ENCODE measurements at places on chromosomes 16 and 17.

GRCh38 chr17:39867084-39867879, 720 bp upstream of the ZPBP2 start:
- H3K27me3 ChIP-seq = peaks cover 43% of the 10 kb centered on the region
- no peaks in the 10 kb centered on the region for H3K36me3 ChIP-seq

DNA sequence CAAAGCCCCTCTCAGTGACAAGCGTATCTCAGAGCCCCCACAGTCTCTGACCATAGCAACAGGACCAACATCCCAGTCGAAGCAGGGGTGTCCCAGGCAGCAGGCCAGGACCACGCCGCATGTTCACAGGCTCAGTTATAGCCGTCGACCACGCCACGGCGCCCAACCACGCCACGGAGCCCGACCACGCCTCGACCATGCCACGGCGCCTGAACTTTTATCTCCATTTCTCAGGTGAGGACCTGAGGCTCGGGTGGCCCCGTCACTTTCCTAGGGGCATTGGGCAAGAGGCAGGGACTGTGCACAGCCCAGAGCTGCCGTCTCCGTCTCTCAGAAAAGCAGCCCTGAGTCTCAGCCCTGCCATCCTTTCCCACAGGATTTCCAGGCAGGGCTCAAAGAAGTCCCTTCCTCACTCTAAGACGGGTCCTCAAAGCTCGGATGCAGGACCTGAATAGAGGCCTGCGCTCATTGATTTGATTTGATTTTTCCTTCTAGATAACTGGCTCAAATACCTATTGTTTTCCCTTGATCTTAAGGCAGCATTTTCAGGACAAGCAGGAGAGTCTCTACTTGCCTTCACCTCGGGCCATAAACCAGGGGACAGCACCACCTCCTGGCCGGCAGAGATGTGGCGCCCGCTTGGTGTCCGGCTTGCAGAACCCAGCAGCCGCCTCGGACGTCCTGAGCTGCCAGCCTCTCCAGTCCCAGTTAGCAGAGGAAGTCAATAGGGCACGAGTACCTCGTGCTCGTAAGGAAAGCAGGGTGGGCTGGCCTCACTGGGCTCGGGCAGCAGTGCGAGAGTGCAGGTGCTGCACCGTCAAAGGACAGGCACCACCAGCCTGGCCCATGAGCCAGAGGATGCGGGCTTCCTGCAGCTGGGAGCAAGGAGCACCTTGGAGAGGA, 38.8 kb downstream of the C16orf95 start:
- H3K36me3 ChIP-seq = no peaks in the 10 kb centered on the region
- H3K27me3 ChIP-seq = peaks cover 9% of the 10 kb centered on the region
- peak; percentile 83 for DNase-seq
- H3K27ac ChIP-seq = no peak overlapping the region
- H3K4me3 ChIP-seq = no peak overlapping the region

DNA sequence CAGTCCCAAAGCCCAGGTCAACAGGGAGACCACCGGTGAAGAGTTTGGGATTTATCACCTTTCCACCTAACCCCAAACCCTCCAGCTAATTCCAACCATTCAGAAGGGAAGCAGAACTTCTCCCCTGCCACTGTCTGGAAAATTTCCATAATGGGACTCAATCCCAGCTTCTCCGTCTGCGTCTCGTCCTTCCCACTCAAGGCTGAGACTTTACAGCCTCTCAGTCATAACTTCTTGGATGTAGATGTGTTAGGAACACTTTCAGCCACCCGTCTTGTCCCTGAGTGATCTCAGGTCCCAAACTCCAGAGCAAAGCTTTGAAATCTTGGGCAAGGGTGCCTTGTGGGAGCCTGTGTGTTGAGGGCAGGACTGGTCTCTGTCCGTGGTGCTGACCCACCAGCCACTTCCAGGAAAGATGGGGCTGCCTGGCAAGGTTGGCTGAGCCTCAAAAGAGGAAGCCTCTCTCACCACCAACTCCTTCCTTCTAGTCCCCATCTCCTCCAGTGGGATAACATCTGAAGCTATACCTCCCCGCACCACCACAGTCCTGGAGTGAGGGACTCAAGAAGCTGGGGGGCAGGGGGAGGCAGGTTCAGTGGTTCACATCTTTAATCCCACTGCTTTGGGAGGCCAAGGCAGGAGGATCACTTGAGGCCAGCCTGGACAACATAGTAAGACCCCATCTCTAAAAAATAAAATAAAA, 9.3 kb downstream of the GAS2L2 start:
- DNase-seq = peak; percentile 43
- H3K27ac ChIP-seq = no peak overlapping the region
- H3K4me1 ChIP-seq = peaks cover 8% of the 10 kb centered on the region
- no peaks in the 10 kb centered on the region for H3K36me3 ChIP-seq

GRCh38 chr16:21554795-21555585, 44.4 kb upstream of the METTL9 start:
- peaks cover 18% of the 10 kb centered on the region for H3K4me1 ChIP-seq
- H3K27me3 ChIP-seq = peaks cover 17% of the 10 kb centered on the region
- H3K27ac ChIP-seq = no peak overlapping the region
- H3K4me3 ChIP-seq = no peak overlapping the region
- peak; percentile 82 for DNase-seq

- H3K27me3 ChIP-seq = peaks cover 31% of the 10 kb centered on the region
- peaks cover 9% of the 10 kb centered on the region for H3K4me1 ChIP-seq
- DNase-seq = no peak
- H3K27ac ChIP-seq = no peak overlapping the region
- H3K4me3 ChIP-seq = no peak overlapping the region
- no peaks in the 10 kb centered on the region for H3K36me3 ChIP-seq
These were observed 10.0 kb upstream of the CLUH start for GRCh38 chr17:2721603-2722002.

GRCh38 chr17:42779936-42780850, at the start of gene WNK4:
WNK4 (plus strand) TSS chr17:42780610; CDS start chr17:42780699, 89 bp downstream.
- H3K27me3 ChIP-seq = peaks cover 58% of the 10 kb centered on the region
- peaks cover 15% of the 10 kb centered on the region for H3K4me1 ChIP-seq
- H3K36me3 ChIP-seq = peaks cover 40% of the 10 kb centered on the region
- H3K27ac ChIP-seq = peak within 1 kb of the TSS; percentile 7

DNA sequence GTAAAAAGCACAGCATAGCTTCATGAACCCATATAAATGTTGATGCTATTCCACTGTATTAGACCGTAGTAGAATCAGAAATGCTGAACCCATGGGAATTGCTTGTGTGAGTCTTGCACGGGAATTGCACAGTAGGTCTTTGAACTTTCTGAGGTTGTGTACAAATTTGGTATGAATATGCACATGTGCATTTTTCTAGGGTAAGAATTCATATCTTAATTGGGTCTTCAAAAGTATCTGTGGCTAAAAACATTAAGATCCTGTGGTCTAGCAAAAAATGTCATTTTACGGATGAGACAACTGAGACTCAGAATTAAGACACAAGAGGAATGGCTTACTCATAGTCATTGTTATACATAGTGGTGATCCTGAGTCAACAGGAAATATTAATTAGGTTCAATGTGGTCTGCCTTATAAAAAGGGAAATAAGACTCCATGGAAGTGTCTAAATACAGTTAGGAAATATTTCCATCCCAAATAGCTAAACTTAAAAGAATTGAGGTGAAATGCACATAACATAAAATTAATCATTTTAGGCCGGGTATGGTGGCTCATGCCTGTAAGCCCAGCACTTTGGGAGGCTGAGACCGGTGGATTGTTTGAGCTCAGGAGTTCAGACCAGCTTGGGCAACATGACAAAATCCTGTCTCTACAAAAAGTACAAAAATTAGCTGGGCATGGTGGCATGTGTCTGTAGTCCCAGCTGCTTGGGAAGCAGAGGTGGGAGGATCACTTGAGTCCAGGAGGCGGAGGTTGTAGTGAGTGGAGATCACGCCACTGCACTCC, 22.8 kb downstream of the TAOK1 start:
- H3K4me3 ChIP-seq = no peak overlapping the region
- H3K27me3 ChIP-seq = no peaks in the 10 kb centered on the region
- H3K4me1 ChIP-seq = no peaks in the 10 kb centered on the region

- no peak overlapping the region for H3K4me3 ChIP-seq
- peaks cover 29% of the 10 kb centered on the region for H3K4me1 ChIP-seq
- H3K36me3 ChIP-seq = no peaks in the 10 kb centered on the region
- DNase-seq = peak; percentile 69
These were observed 185.5 kb downstream of the NTN1 start for GRCh38 chr17:9206741-9207332.

DNA sequence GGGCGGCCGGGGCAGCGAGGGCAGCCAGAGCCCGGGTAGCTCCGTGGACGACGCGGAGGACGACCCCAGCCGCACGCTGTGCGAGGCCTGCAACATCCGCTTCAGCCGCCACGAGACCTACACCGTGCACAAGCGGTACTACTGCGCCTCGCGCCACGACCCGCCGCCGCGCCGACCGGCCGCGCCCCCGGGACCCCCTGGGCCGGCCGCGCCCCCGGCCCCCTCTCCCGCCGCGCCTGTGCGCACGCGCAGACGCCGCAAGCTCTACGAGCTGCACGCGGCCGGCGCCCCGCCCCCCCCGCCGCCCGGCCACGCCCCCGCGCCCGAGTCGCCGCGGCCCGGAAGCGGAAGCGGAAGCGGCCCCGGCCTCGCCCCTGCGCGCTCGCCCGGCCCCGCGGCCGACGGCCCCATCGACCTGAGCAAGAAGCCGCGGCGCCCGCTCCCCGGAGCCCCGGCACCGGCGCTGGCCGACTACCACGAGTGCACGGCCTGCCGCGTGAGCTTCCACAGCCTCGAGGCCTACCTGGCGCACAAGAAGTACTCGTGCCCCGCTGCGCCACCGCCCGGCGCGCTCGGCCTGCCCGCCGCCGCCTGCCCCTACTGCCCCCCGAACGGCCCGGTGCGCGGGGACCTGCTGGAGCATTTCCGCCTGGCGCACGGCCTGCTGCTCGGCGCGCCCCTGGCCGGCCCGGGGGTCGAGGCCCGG, 36.1 kb upstream of the ZC3H18 start:
- H3K27ac ChIP-seq = no peak overlapping the region
- H3K4me1 ChIP-seq = peaks cover 26% of the 10 kb centered on the region
- H3K27me3 ChIP-seq = peaks cover 11% of the 10 kb centered on the region
- peak; percentile 89 for DNase-seq
- peaks cover 23% of the 10 kb centered on the region for H3K36me3 ChIP-seq

- peak; percentile 58 for DNase-seq
- no peaks in the 10 kb centered on the region for H3K27me3 ChIP-seq
- peaks cover 4% of the 10 kb centered on the region for H3K4me1 ChIP-seq
- H3K36me3 ChIP-seq = peaks cover 2% of the 10 kb centered on the region
- H3K27ac ChIP-seq = no peak overlapping the region
- H3K4me3 ChIP-seq = no peak overlapping the region
These were observed 4.4 kb downstream of the CDC27 start for GRCh38 chr17:47184681-47185080.

- no peak overlapping the region for H3K27ac ChIP-seq
- peaks cover 14% of the 10 kb centered on the region for H3K4me1 ChIP-seq
- H3K27me3 ChIP-seq = no peaks in the 10 kb centered on the region
- peak; percentile 56 for DNase-seq
- no peaks in the 10 kb centered on the region for H3K36me3 ChIP-seq
These were observed 35.7 kb downstream of the CACNA1H start for GRCh38 chr16:1188432-1189189.

DNA sequence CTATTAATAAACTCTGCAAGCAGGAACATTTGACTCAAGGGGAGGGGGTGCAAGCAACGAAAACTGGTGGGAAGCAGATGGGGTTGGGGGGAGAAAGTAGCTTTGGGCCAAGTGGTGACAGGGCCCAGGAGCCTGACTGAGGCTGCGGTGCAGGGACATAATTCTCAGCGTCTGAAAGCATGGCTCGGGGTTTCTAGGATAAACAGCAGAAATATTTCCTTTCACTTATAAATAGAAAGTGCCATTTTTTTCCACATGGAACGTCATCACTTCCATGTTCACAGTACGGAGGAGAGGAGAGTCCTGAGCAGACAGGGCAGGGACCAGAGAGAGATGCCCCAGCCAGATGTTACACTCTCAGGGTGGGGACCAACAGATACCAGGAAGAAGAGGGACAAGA, 197.1 kb downstream of the ZFHX3 start:
- H3K27ac ChIP-seq = peak overlapping the region; percentile 80
- H3K4me1 ChIP-seq = peaks cover 47% of the 10 kb centered on the region
- H3K4me3 ChIP-seq = no peak overlapping the region
- H3K27me3 ChIP-seq = no peaks in the 10 kb centered on the region

- no peak overlapping the region for H3K27ac ChIP-seq
- no peaks in the 10 kb centered on the region for H3K4me1 ChIP-seq
- DNase-seq = no peak
- no peaks in the 10 kb centered on the region for H3K27me3 ChIP-seq
- H3K36me3 ChIP-seq = no peaks in the 10 kb centered on the region
- no peak overlapping the region for H3K4me3 ChIP-seq
These were observed 18.8 kb downstream of the HS3ST3A1 start for GRCh38 chr17:13582776-13583547.

GRCh38 chr17:17907469-17907868, 64.7 kb downstream of the TOM1L2 start:
- H3K4me1 ChIP-seq = peaks cover 25% of the 10 kb centered on the region
- DNase-seq = no peak
- peaks cover 17% of the 10 kb centered on the region for H3K36me3 ChIP-seq
- H3K27ac ChIP-seq = no peak overlapping the region
- no peak overlapping the region for H3K4me3 ChIP-seq

DNA sequence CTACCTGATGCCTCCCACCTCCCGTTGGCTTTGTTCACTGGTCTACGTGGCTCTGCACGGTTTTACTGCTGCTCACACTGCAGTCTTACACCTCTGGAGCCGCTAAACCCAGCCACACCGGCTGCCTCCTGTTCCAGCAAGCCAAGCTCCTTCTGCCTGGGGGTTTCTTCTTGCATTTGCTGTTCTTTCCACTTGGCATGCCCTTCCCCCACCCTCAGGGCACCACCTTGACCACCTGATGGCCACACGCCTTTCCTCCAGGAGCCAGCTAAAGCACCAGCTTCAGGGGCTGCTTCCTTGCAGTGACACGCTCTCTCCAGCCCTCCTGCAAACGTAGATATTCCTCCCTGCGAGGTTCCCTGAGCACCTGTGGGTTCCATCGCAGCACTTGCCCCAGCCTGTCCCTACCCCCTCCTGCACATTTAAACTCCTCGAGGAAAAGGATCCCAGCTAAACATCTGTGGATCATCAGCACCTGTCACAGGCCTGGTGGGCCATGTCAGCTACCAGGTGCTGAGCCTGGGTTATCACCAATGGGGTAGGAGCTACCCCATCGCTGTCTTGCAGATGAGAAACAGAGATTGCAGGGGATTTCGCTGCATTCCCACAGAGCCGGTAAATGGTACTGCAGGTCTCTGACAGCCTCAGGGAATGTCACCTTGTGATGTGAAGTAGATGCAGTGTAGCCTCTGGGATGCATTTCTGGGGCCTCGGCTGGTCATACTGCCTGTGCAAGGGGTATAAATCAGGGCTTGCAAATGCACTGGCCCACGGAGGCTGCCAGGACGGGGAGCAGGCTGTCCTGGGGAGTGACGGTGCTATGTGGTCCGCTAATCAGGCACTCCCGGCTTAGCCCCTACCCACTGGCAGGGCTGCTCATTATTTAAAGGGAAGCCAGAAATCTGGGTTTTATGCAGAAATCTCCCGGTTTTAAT, 285.2 kb downstream of the CPPED1 start:
- H3K4me1 ChIP-seq = no peaks in the 10 kb centered on the region
- H3K4me3 ChIP-seq = no peak overlapping the region
- H3K27me3 ChIP-seq = no peaks in the 10 kb centered on the region
- H3K27ac ChIP-seq = no peak overlapping the region
- no peak for DNase-seq

GRCh38 chr16:63880948-63881347, 1240.9 kb downstream of the CDH11 start:
- H3K4me1 ChIP-seq = no peaks in the 10 kb centered on the region
- no peaks in the 10 kb centered on the region for H3K27me3 ChIP-seq
- H3K4me3 ChIP-seq = no peak overlapping the region
- no peak for DNase-seq
- no peak overlapping the region for H3K27ac ChIP-seq

- no peaks in the 10 kb centered on the region for H3K36me3 ChIP-seq
- H3K4me1 ChIP-seq = no peaks in the 10 kb centered on the region
- no peaks in the 10 kb centered on the region for H3K27me3 ChIP-seq
These were observed 564.5 kb downstream of the CDH8 start for GRCh38 chr16:61471737-61472136.

- H3K4me1 ChIP-seq = no peaks in the 10 kb centered on the region
- DNase-seq = no peak
- H3K36me3 ChIP-seq = no peaks in the 10 kb centered on the region
- no peaks in the 10 kb centered on the region for H3K27me3 ChIP-seq
These were observed 54.3 kb upstream of the CNTNAP4 start for GRCh38 chr16:76222853-76223252.
